CD4-positive, alpha-beta T cell (primary cell): ENCODE measurements at places on chromosomes 3 and 15.
A peak's percentile ranks its signal among the peaks of the same experiment; 100 is the strongest.

- DNase-seq: no peak
These were observed 96.0 kb downstream of the VPS8 start for GRCh38 chr3:184907681-184908649.

DNA sequence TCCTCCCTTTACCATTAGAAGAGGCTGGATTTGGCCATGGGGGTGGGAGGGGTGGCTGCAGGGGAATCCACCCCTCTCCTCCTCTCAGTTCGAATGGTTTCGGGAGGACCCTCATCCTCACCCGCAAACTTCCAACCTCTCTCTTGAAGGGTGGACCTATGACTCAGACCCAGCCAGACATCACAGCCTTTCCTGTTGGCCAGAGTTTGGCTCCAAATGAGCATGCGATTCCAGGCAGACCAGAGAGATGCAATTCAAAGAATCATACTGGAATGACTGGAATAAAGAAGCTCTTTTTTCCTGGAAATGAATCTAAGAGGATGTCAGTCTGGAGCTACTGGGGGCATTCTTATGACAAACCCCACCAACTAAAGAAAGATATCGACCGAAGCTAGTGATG is 516.7 kb upstream of the MDFIC2 start:
- no peak for DNase-seq

DNA sequence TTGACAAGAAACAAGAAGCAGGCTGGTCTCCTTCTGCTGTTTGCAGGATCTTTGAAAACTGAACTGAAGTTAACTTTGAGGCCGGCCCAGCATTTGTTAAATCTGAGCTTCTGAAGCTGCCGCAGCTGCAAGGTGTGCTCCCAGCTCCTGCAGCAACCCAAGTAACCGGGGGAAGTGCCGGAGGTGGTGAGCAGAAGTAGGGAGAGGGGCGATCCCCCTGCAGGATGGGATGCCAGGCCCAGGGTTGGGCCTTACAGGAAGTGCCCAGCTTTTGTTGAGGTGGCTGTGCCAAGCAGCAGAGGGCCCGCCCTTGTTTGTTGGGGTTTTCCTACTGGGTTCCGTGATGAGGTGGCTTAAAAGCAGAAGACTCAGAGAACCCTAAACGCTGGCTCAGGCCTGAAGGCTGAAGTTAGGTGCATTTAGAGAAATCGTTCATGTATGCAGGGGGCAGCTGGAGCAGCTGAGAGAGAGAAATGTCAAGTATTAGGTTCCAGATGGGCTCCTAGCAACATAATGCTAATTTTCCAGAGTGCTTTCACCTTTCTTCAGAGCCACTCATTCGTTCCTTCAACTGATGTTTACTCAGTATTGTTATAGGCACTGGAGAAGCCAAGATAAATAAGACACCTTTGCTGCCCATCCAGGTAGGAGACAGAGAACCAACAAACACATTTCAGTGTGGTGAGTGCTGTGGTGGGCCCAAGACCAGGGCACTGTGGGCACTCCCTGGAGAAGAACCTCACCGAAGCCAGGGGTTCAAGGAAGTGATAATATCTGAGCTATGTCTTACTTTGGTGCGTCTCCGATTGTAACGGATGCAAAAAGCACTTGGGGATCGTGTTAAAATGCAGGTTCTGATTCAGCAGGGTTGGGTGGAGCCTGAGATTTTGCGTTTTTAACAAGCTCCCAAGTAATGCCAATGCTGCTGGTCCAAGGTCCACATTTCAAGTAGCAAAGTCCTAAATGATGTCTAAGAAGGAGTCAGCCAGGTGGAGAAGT is 42.2 kb upstream of the PLCL2 start:
- DNase-seq: peak; percentile 68

DNA sequence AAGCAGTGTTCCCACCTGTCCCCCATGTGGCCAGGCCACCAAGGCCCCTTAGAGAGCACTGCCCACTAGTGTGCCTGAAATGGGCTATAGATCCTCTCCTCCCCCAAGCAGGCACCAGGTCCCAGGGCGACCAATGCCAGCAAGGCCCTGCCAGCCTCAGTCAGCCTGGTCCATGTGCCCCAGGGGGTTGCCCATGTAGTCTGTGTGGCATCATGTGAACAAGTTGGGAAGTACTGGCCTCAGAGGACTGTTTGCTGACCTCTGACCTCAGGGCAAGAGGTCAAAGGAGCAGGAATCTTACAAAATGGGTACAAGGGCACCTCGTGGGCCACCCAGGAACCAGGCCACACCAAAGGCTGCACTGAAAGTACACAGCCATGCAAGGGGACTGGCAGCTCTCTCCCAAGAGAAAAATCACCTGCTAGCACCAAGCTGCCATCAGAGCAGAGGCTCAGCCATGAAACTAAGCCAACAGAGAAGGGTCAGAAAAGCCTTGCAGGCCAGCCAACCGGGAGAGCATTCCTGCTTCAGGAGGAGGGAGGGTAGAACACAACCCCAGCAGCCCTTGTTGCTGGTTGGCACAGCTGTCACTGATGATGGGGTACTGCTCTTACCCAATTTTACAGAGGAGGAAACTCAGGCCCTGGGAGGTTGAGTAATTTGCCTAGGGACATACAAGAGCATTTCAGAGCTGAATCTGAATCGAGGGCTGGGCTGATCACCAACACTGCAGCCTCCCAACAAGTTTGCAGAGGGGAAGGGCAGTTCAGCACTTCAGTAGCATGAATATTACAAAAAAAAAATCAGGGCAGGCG is 5.2 kb upstream of the FURIN start:
- no peak for DNase-seq

DNA sequence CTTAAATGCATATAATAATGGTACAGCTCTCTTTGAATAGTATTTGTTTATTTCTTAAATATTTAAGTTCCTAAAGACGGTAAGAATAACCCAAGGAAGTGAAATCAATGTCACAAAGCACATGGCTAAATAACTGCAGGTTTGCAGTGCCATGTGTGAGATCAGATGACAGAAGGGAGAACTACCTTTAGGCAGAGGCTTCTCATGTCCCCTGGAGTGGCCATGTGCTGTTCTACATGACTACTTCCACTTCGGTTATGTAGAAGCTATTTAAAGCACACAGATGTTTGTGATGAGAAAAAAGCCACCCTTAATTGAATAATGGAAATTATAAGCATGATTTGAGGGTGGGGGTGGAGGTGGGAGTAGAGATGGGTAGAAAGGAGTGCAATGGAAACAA is 109.1 kb downstream of the UBE3A start:
- no peak for DNase-seq

DNA sequence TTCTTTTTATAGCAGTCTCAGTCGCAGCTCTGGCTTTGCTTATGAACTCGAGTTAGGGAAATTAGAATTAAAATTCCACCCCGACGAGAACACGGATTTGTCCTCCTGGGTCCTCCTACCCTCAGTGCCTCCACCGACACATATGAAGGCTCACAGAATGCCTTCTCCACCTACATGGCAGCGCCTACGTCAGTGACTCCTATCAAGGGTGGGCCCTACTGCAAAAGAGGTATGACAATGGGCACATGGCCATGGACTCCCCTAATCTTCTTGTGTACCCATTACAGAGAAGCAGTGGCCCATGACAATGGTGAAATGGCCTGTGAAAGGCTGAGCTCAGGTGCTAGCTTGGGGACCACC is 173.0 kb upstream of the TLE3 start:
- no peak for DNase-seq
